ENCODE measurements at places on chromosomes 12 and 14.
A peak's percentile ranks its signal among the peaks of the same experiment; 100 is the strongest.

GRCh38 chr12:111741235-111741812, 25.4 kb upstream of the ALDH2 start:
- DNase-seq, result no peak

DNA sequence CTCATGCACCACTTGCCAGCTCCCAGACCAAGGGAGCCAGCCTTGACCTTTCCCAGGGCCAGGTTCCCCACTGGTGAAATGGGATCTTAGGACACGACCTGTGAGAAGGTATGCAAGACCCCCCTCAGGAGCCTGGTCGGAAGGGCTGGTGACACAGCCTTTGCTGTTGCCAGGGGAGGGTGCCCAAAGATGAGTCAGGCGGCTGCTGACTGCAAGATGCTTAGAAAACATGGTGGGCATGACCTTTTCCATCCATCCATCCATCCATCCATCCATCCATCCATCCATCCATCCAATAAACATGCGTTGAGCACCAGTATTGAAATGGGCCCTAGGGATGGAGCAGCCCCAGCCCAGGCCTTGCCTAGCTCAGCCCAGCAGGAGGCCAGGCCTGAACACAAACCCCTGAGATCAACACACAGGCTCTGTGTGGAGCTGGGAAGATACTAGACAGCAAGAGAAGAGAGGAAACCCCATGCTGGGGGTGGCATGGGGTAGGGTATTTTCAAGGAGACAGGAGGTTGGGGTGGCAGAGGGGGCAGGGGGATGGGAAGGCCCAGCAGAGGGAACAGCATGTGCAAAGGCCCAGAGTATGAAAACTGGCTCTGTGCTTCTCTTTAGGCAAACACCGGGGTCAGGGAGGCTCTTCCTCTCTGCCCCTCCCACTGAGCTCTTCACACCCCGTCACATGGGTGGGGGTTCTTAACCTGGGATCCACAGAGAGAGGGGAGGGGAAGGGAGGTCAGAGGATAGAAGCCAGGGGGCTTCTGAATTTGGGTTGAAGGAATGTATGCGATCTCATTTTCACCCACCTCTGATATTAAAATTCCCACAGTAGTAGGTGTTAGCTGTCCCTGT, 26.2 kb upstream of the YY1 start:
- DNase-seq, result no peak

- no peak for DNase-seq
These were observed 32.4 kb downstream of the BLTP3B start for GRCh38 chr12:100110276-100110675.

DNA sequence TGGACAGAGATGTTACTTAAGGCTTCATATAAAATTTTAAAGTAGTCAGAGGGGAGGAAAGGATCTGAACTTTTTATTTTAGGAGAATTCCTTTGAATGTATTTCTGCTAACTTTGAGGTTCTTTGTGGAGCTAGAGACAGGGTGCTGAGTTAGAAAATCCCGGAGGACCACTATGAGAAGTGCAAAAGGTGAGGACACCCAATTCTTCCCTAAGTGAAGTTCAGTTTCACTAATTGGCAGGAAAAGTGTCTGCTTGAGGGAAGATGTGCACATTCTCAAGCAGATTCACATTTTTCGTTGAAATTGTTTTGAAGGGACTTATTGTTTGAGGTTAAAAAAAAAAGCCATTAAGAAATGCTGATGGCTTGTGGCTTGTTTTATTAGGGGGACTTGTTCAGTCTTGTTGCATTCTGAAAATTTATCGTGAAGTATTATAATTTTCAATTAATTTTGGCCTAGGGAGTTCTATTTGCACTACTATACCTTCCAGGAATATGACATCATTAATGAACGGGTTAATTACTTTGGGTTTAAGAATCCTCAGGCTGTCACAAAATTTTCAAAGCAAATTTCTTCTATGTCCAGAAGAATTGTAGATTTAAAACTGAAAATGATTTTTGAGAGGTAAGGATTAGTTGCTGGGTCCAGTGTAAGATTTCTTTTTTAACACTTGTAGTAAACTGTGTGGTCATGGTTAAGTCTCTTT, 1.8 kb downstream of the PCNX1 start:
- DNase-seq, result no peak

GRCh38 chr12:113958108-113958507, 8.0 kb downstream of the RBM19 start:
- DNase-seq, result no peak

DNA sequence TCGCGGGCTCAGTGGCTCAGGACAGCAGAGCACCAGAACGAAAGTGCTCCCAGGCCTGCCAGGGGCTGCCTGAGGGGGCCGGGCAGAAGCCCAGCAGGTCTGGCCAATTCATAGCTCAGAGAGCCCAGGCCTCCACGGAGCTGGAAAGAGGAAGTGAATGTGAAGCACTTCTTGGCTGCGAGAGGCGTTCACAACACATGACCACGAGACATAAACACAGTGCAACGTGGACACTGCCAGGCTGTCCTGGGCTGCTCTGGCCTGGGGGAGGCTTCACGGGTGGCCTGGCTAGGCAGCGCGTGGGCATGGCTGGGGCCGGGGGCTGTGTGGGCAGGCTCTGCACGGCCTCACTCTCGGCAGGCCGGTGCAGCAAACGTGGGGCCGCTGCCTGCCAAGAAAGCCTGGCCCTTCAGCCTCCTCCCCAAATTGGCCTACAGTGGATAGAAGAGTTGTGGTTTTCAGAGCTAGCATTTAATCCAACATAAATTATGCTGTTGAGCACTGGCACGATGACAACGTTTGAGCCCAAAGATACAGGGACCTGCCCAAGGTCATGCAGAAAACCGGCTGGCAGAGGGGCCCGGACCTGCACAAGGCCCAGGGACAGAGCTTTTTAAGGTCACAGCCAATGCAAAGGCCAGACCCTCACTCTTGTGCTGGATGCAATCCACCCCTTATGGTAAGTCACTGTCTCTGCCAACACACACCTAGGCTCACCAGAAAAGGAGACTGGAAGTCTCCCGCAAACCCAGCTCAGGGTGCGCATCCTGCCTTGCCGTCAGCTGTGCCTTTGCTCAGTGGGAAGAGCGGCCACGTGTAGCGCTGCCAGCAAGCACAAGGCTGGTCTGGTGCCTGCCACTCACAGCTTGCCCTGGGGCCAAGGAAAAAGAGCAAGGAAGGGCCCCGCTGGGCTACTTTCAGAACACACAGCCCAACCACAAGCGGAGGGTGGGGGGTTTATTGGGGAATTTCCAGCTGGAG, 8.6 kb downstream of the SLC25A29 start:
- no peak for DNase-seq

- DNase-seq, result no peak
These were observed 76.3 kb downstream of the HECTD4 start for GRCh38 chr12:112305951-112306350.

- no peak for DNase-seq
These were observed 50.2 kb downstream of the MYF5 start for GRCh38 chr12:80766897-80767296.

DNA sequence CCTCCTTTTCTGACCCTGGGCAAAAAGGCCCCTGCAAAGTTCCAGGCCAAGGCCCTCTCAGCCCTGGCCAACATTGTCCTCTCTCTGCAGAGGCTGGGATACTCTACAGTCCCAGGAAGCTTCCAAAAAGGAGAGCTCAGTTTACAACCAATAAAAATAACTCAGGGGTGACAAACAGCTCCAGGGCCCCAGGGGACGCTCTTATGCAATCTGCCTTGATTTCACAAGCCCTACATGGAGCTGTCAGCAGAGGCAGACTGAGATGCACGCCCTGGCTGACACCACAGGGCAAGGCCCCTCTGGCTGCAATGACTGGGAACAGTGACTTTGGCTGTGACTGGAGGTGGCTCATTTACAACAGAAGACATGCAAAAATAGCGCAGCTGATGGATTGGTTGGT, 129.0 kb upstream of the MED13L start:
- DNase-seq, result no peak

DNA sequence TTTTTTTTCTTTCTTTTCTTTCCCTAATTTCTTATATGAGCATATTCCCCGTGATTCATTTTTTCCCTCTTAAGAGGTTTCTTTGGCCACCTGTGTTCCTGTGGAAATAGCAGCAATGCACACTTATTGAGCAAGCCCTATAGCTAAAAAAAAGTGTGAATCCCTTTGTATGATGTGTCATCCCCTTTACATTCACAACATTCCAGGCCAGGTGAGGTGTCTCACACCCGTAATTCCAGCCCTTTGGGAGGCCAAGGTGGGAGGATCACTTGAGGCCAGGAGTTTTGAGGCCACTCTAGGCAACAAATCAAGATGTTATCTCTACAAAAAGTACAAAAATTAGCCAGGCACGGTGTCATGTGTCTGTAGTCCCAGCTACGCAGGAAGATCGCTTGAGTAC, 700.4 kb upstream of the TBX3 start:
- DNase-seq, result no peak

DNA sequence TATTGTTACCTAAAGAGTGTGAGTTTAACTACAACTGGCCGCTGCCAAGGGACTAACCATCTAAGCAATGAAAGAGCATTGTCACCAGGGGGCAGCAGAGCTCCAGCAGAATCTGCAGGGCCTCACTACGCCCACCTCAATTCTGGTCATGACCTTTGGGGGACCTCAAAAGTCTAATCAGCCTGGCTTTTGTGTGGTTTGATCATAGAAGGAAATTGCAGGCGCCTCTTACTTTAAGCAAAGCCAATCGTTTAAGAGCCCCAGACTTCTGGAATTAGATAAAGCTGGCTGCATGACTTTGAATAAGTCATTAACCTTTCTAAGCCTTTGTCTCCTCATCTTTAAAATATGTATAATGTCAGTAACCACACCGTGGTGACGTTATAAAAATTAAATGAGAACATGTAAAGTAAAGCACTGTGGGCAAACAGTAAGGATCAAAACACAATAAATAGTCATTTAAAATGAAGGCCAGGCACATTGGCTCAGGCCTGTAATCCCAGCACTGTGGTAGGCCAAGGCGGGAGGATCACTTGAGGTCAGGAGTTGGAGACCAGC, 58.6 kb downstream of the TBX3 start:
- DNase-seq, result no peak

DNA sequence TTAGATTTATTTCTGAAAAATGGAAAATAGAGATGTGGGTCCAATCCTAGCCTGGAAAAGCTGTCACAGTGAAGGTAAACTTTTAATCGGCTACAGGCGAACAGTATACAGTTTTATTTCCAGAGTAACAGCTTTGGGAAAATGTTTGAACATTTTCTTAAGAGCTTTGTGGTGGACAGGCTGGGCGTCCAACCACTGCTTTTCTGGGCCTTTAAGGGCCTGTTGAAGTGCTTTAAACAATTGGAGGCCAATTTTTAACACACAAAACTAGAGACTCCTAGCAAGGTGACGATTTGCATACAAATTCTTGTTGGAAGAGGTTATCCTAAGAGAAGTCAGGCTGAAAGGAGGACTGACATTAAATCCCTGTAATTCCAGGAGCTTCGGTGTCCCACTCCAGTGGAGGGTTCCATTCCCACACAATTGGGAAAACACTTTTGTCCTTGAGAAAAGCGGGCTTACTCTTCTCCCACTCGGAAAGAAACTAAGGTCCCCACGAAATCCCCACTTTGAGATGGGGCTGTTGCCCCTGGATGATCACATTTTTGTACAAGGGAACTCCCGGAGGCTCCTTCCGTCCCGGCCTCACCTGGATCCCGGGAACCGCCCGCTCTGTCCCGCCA, 26.9 kb downstream of the BCL11B start:
- no peak for DNase-seq

GRCh38 chr12:120470150-120470784, 719 bp upstream of the SRSF9 start:
- DNase-seq, result no peak

- DNase-seq, result no peak
These were observed 8.9 kb upstream of the IRF2BPL start for GRCh38 chr14:77037215-77037937.

GRCh38 chr12:93109551-93110203, 180.6 kb upstream of the EEA1 start:
- DNase-seq, result no peak

- DNase-seq, result no peak
These were observed 39.7 kb downstream of the PPTC7 start for GRCh38 chr12:110543252-110543959.

GRCh38 chr12:131620946-131621681, 89.8 kb upstream of the SFSWAP start:
- no peak for DNase-seq

DNA sequence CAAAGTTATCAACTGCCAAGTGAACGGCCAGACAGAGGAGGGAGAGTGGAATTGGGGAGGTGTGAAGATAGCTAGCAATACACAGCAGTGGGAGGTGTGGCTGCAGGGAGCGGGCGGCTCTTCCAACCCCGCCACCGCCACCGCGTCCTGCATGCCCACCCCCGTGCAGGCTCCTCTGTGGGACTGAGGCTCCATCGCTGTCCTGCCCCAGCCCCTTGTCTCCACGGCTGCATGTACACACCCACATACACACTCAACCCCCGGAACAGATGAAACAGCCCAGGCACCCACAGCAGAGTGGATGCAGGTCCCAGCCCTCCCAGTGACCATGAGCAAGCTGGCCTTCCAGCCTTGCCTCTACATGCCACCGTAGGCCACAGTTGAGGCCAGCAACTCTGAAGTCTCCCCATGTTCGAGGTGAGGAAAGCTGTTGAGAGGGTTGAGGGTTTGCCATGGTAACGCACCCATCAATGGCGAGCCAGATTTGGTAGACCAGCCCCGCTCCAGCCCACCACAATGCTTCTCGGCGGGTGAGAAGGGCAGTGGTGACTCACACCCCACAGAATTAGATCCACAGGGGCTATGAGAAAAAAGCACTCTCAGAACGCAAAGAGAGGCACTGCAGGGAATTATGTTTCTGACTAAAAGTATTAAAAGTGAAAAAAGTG, 39.3 kb downstream of the PITPNM2 start:
- no peak for DNase-seq

DNA sequence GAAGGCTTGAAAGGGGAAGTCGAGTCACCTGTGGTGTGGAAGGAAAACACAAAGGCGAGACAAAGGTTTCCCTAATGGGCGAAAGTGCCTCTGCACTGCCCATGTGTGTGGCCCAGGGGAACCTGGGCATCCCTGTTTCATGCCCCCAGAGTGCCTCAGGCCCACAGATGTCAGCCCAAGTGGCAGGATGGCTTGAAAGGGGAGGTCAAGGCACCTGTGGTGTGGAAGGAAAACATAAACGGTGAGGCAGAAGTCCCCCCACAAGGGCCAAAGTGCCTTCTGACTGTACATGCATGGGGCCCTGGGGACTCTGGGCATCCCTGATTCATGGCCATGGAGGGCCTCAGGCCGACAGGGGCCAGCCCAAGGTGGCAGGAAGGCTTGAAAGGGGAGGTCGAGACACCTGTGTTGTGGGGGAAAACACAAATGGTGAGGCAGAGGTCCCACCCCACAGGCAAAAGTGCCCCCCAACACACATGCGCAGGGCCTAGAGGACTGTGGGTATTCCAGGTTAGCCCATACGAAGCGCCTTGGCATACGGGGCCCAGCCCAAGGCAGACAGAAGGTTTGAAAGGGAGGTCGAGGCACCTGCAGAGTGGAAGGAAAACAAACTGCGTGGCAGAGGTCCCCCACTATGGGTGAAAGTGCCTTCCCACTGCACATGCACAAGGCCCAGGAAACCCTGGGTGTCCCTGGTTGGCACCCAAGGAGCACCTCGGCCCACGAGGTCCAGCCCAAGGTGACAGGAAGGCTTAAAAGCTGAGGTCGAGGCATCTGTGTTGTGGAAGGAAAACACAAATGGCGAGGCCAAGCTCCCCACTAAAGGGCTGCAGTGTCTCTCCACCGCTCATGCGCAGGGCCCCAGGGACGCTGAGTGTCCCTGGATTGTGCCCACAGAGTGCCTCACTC, 382.3 kb downstream of the ALG10 start:
- DNase-seq, result no peak

- peak; percentile 12 for DNase-seq
These were observed 22.8 kb upstream of the GARIN2 start for GRCh38 chr14:67166450-67166853.

Measured in T follicular helper cell (primary cell).